ENCODE measurements at places on chromosomes 7 and 10.

DNA sequence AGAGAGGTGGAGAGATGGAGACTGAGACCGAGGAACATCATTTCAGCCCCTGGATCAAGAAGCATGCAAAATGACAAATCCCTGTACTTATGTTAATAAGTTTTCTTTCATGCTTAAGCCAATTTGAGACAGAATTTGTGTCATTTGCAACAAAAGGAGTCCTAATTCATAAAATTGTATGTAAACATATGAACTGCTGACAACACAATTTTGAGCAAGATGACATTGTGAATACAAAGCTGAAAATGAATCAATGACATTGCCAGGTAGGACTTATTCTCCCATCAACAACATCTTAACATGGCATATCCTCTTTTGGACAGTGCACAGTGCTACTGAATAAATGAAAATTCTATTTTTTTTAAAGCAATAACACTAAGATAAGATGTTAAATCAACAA, 264.0 kb downstream of the WDR11 start:
- DNase-seq = no peak

GRCh38 chr10:69317626-69318105, 39.4 kb downstream of the HK1 start:
- no peak for DNase-seq

- no peak for DNase-seq
Observed at GRCh38 chr7:50851451-50851850, 68.8 kb upstream of the GRB10 start.

DNA sequence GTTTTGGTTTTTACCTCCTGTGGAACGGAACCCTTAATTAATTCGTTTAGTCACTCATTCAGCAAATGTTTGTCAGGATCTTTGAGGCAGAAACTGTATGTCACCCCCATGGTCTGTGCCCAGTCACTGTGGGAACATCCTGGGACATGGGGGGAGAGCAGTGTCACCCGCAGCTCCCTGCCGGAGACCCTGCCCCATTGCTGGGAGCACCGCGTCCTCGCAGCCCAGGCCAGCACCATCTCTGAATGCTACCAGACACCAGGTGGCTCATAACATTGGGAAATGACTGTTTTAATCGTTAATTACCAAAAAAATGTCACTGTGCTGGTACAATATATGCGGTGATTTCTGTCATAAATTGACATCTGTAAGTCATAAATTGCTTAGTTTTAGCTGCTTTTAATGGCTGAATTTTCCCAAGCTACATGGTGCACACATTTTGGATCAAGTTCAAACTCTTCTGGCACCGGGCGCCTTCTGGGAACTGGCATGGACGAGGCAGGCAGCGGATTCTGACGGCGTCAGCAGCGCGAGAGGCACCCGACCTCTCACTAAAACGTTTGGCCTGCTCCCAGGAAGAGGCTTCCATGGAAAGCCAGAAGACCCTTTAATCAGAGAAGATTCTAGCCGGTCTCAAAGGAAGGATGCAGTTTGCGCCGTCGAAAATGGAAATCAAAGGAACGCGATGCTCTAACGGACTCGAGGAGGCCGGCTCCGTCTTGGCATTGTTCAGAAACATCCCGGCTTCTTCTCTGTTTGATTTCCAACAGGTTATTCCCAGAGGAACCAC, 184.2 kb downstream of the ADARB2 start:
- no peak for DNase-seq

- no peak for DNase-seq
Observed at GRCh38 chr10:106696239-106696638, 468.3 kb downstream of the SORCS1 start.

DNA sequence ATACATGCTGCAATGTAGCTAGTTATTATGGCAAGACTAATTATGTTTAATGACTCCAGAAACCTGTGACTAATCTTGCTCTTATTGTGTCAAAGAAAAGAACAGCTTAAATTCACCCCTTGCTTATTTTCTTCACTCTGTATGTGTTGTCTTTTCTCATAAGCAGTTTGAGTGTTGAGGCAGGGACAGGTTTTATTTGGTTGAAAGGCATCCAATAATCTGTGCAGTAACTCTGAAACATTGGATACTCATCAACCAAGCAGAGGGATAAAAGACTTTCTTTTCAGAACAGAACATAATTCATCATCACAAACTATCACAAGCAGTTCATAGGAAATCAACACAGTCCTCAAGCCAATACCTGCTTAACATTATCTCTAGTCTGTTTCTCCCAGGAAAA, 797.6 kb upstream of the MBL2 start:
- DNase-seq = no peak

DNA sequence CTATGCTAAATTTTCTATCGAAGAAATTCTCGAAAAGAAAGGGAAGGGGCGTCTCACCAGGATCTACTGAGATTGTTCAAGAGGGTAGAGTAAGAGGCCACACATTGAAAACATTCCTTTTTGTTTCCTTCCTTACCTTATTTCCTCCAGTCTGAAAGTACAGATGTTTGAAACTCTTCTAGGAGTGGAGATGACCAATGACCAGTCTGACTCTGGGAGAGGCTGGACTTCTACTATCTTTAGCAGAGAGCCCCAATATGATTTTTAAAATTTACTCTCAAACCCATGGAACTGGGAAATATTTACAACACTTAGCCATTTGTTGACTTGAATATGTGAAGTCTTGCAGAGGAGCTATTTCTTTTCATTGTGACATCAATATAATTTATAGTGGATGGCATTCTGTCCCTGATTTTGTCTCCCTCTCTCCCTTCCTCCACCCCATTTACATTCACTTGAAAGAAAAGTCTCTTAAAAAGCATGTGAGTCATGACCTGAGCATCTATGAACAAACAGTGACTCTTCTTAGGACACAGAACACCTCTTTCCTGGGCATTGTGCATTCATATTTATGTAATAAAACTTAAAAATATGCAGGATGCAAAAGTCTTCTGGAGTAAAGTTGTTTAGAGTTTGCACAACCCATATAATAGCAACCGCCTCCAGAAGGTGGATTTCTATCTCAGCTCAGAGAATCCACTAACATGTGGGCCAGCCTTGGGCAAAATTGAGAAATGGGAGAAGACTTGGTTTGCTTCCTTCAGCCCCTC, 31.2 kb upstream of the BMPER start:
- DNase-seq = no peak

DNA sequence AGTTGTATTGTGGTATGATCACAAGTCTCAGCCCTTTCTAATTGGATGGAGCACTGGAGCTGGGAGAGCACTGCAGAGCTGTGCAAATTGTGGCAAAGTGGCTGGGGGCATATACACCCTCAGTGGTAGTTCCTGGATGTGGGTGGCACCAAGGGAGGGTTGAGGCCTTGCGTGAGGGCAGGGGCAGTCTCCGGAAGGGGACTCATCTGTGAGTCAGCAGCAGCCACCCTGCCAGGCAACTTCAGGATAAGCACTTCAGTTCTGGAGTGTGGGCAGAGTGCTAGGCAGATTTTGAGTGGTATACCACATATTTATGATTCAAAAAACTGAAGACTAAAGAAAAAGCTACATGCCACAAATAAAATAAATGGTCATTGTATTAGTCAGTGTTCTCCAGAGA, 210.5 kb downstream of the ETV1 start:
- no peak for DNase-seq

DNA sequence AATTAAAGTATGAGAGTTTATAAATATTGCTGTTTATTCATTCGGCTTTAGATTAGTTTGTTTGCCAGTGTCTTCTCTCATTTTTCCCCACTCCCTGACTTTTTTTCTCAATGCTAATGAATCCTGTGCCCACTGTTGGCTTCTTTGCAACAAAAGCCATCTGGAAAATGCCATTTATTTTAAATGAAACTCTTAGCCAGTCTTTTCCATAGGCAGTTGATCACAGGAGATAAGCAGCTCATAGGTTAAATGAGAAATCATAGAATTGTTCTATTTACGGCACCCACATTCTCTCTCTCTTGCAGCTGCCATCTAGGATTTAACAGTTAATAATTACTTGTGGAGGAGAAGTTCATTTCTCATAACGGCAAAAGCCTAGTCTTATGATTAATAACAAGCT, 249.3 kb upstream of the POM121L12 start:
- DNase-seq = no peak

GRCh38 chr7:142098004-142098403, 13.5 kb upstream of the MGAM2 start:
- no peak for DNase-seq

DNA sequence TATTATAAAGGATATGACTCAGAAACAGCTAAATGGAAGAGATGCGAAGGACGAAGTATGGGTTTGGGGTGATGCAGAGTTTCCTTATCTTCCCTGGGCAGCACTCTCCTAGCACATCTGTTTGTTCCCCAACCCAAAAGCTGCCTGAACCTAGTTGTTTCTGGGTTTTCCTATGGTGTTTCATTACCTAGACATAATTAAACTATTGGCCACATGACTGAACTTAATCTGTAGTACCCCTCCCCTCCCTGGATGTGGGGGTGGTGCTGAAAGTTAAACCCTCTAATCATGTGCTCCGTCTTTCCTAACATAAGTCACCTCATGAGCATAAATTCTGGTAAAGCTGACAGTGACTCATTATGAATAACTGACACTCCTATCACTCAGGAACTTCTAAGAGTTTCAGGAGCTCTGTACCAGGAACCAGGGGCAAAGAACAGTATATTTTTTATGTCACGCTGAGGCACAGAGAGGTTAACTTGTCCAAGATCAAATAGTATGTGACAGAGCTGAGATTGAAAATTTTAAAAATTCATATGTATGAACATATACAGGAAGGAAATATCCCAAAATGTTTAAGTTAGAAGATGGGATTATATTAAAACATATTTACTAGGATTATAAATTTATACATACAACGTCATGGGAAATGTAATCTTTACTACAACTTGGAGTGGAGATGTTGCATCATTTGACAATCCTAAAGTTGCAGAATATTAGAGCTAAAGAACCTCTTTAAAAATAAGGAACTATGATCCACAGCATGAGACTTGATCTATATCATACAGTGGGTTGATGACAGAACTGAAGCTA, 4.8 kb downstream of the STRIP2 start:
- no peak for DNase-seq
